ENCODE measurements at places on chromosomes 2 and 18.

DNA sequence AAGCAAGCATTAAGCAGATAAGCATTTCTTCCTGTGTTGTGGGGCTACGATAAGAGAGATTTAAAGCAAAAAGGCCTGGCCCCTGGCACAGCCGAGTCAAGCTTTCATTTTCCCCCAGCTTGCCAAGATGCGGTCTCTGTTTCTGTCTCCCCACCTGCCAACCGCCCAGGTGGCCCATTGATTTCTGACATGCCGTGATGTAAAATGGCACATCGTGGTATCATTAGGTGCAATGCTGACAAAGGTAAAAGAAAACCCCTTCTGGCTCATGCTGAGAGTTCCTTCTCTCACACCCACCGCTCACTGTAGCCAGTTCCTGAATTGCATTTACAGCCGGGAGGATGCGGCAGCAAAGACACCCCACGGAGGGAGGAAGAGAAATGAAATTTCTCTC is 62.8 kb downstream of the BOD1L2 start:
- no peak for DNase-seq

GRCh38 chr2:24208490-24208889 is 33.6 kb downstream of the FAM228A start:
- no peak for DNase-seq

- no peak for DNase-seq
Measured at GRCh38 chr2:194819367-194819766, 837.7 kb upstream of the SLC39A10 start.

DNA sequence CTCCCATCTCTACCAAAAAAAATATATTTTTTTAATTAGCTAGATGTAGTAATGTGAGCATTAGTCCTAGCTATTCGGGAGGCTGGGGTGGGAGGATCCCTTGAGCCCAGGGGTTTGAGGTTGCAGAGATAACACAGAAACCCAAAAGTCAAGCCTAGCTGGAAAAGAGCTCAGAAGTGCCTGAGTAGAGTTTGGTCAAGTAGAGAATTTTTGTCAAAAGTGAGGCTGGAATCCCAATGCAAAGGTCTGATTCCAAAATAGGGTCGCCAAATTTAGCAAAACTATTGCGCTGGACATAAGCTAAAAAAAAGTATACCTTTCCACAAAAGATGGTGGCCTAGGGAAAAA is 15.5 kb upstream of the MSH6 start:
- no peak for DNase-seq

GRCh38 chr2:237904831-237905599 is 45.6 kb downstream of the RAMP1 start:
- DNase-seq = peak; percentile 95

DNA sequence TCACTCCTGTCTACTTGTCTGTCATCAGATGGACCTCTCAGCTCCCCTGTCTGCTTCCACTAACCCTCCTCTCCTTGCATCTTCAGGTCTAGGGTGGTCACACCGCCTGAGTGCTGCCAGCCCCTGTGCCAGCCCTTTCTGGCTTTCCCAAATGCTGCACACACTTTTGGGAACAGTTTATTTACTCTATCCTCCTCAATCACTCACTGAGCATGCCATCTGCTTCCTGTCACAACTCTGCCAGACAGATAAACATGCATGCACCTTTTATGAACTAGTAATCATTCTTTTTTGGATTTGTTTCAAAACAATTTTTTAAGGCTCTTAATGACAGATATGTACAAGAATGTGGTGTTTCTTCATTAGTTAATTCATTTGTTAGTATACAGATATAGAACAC is 56.3 kb upstream of the CCDC195 start:
- DNase-seq = peak; percentile 41

DNA sequence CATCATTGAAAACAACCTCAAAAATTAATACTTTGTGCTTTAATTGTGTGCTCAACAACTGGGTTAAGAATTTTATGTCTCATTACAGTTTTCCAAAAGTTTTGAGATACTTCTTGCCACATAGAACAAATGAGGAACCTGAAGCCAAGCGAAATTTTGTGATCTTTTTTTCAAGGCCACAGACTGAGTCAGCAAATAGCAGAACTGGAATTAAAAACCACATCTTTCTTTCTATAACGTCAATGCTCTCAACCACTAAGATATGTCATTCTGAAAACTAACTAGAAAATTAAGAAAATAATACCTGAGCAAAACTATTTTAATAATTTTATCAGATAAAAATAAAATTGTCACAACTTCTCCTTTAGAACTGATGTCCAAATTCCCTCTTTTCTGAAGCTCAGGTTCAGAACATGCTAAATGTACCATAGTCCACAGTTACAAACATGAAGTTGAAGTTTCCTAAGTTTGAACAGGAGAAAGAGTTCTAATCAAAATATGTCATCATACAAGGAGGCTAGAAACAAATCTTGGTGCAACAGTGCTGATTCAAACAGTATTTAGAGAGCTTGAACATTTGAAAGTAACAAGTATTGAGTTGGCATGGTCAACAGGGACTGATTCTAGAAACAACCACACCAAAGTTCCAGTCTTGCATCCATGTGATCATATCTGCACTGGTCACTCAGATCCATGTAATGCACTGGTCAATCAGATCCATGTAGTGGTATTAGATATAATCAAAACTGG is 27.6 kb upstream of the CALCRL start:
- no peak for DNase-seq

DNA sequence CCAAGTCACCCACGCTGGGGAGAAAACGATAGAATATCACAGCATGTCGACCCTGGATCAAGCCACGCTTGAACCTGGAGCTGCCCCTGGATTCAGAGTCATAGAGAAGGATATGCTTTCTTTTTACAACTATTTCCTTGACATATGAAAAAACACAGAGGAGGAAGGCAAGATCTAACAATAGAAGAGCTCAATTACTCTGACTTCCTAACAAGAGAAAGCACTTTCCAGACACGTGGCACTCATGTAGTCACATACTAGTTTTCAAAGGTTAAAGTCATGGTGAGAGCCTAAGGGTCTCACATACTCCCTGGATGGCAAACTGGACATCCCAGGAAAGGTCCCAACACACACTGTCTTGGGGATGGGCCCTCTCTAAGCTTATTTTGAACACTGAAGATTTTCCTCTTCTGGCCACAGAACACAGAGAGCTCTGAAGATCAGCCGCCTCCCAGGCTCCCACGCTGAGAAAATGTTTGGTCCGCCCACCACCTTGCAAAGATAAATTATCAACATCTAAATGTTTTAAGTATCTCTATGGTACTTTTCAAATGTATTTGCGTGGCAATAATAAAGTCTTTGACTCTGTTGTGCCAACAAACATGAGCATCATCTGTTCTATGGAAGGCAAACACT is 4.9 kb downstream of the PXDN start:
- peak; percentile 66 for DNase-seq

DNA sequence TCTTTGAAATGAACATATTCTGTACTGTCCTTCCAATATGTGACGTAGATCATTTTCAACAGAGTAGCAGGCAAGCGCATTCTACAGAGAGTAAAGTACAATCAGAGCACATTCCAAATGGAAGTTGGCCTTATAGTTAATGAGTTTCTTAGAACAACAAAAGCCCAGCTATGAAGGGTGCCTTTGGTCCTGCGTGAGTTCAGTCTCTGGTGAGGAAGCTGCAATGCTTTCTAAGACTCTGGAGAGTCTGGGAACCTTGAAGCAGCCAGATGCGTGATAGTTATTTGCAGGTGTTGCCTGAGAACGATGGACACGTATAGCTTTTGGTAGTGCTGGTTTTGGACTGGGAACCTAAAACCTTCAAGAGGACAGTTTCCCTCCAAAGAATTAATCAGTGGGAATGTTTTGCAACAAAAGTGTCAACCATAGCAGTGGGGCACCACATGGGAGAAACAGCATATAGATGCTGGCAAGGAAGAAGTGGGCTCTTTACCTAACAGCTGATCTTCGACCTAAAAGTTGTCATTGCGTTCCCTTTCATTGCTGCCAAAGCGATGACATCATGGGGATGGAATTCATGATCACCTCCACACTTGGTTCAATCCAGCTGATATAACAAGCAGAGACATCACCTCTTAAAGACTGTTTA is 9.3 kb upstream of the SNORC start:
- DNase-seq = peak; percentile 31

DNA sequence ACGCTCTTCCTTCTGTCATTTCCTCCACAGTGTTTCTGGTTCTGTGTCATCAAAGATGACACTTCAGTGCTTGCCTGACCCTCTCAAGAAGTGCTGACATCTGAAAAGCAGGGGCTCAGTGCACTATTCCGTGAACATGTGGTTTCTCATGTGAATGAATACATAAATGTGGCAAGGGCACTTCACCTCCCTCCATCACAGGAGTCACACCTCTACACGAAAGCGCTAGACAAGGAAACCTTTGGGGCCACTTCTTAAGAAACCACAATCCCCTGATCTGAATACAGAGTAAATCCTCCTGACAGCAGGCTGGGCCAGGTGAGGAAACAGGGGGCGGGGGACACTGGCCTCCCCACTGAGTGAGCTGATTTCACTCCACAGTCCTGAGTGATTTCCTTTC is 145.8 kb upstream of the ACAA2 start:
- DNase-seq = no peak

DNA sequence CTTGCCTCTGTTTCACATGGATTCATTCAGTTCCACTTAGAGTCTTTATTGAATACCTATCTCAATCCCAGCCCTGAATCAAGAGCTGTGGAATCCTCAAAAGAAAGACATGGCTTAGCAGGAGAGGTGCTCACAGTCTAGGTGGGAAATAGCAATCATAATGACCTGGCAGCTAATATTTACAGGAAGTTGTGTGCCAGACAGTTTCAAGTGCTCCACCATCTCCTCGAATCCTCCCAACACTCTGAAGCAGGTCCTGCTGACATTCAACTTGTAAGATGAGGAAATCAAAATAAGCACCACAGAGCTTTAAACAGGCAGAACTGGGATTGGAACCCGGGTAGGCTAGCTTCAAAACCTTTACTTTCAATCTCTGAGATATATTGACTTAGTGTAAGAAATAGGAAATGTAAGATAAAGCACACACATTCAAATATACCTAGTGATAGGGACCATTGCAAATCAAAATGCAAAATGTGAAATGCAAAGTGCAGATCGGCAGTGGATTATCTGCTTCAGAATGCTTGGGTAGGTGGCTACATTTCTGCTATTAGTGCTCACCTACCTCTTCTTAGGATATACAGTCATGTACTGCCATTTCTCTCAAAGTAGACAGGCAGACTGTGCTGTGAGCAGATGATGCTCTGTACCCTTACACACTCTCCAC is 182.0 kb downstream of the PRKCE start:
- no peak for DNase-seq

DNA sequence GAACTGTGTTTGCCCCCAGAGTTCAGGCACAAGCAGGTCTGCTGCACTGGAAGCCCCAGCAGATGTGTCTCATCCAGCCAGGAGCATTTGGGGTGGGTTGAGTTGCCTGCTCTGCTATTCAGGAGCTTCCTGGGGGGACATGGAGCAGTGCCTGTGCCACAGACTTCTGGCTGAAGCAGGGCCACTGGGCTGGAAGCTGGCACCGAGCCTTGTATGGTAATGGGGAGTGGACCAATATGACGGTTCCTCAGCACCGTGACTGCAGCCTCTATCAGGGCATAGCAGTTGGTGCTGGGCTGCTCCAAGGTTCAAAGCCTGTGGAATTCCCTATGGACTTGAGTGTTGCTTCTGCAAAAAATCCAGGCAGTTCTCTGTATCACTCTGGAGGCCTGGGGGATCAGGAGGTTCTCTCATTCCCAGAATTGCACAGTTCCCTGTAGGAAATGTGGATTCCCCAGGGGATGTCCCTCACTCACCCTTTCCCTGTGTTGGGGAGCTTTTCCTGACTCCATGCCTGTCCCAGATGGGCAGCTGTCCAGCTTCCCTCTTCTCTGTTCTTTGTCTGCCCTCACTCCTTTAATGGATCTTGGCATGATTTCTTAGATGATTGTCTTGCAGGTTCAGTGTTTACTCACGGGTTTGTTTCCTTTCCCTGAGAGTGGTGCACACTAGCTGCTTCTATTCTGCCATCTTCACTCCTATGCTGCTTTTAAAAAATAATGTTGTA is 37.2 kb upstream of the THSD7B start:
- no peak for DNase-seq

- no peak for DNase-seq
Measured at GRCh38 chr2:166115589-166115988, 12.2 kb downstream of the SCN1A start.

DNA sequence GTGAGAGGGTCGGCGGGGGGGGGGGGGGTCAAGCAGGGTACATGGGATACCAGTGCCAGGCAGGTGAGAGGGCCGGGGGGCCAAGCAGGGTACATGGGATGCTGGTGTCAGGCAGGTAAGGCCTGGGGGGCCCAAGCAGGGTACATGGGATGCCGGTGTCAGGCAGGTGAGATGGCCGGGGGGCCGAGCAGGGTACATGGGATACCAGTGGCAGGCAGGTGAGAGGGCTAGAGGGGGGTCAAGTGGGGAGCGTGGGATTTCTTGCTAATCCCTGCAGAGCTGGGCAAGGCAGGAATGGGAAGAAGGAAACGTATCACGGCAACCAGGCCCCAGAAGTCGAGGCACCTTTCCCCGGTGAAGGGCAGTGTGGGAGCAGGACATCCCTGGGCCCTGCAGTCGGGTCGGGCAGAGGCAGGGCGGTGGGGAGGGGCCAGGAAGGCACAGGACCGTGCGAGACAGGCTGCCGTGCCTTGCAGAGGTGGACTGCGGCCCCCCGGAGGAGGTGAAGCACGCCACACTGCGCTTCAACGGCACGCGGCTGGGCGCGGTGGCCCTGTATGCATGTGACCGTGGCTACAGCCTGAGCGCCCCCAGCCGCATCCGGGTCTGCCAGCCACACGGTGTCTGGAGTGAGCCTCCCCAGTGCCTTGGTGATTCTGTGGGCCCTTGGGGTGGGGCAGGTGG is 49.3 kb downstream of the MTERF4 start:
- DNase-seq = no peak

- no peak for DNase-seq
Measured at GRCh38 chr2:43082903-43083677, 143.3 kb downstream of the ZFP36L2 start.

DNA sequence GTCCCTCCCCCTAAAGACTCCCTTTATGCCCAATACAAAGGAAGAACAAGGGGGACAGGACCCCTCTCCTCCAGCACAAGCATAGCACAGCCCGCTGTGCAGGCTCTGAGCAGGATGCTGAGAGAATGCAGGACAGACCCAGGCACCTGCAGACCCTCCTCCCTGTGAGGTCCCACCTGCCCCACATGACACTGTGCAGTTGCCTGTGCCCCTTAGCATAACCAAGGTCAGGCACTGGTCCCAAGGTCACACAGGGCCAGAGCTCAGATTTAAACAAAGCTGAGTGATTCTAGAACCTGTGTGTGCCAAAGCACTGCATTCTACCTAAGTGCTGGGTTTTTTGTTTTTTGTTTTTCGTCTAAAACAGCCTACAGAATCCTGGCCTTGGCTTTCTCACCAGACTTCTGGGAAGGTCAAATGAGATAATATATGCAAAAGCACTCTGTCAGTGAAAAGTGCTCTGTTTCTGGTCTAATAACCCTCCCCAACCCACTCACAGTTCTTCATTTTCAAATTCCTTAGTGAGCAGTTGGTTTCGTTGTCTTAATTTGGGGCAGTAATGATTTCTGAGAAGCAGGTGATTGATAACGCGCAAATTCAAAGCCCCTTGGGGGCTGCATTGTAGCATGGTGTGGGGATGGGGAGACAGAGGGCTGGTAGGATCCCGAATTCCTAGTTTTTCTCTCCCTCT is 125.7 kb downstream of the KCTD1 start:
- no peak for DNase-seq
